ENCODE measurements at places on chromosomes 16 and 17.

DNA sequence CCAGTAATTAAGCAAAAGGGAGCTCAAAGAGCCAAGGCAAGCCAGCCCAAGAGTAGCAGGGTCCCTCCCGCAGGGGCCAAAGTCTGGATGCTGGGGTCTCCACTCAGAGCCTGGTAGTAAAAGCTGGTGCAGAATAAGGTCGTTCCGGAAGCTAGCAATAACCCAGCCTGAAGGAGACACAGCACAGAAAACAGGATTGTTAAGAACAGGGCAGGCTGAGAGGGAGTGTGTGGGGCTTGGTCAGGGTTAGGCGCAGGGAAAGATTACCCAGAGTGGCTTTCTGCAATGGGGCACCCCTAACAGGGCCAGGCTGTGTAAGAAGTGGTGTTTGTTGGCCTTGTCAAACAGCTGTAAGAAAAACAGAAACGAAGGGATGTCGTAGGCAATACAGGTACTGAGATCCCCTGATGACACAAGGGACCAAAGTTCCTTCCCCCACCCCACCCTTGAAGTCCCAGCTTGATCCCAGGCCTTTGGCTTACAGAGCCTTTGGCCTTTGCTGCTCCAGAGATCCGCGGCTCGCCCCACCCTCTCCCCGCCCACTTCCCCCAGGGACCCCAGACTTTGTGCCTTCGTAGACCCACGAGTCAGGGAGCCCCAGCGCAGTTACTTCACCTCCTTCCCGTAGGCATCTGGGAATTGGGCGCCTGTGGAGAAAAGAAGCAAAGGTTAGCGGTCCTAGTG is 712 bp downstream of the TMEM256 start:
- DNase-seq: no peak

GRCh38 chr17:48995974-48996721 is 1.0 kb upstream of the IGF2BP1 start:
- no peak for DNase-seq

DNA sequence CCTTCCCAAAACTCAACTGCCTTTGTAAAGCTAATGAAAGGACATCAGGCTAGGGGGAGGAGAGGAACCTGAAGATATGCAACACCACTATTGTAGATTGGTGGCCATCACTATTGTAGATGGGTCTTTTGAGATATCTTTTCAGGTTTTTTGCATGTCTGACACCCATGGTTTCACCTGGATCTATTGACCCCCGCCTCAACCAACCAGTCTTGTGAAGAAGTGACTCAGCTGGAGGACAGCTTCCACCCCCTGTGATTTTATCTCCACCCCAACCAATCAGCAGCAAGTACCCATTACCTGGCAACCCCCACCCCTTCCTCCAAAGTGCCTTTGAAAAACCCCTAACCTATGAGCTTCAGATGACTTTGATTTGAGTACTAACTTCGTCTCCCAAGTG is 382.6 kb upstream of the GOT2 start:
- no peak for DNase-seq

- DNase-seq: no peak
These were observed 11.5 kb upstream of the MMD start for GRCh38 chr17:55433029-55433628.

- DNase-seq: no peak
These were observed 123.7 kb downstream of the SPACA3 start for GRCh38 chr17:33115366-33115765.

- DNase-seq: no peak
These were observed 3.7 kb upstream of the BLTP2 start for GRCh38 chr17:28648698-28649097.

GRCh38 chr16:23729503-23730424 is 16.7 kb upstream of the ERN2 start:
- no peak for DNase-seq

GRCh38 chr17:69348429-69348828 is 21.5 kb upstream of the ABCA5 start:
- DNase-seq: no peak

DNA sequence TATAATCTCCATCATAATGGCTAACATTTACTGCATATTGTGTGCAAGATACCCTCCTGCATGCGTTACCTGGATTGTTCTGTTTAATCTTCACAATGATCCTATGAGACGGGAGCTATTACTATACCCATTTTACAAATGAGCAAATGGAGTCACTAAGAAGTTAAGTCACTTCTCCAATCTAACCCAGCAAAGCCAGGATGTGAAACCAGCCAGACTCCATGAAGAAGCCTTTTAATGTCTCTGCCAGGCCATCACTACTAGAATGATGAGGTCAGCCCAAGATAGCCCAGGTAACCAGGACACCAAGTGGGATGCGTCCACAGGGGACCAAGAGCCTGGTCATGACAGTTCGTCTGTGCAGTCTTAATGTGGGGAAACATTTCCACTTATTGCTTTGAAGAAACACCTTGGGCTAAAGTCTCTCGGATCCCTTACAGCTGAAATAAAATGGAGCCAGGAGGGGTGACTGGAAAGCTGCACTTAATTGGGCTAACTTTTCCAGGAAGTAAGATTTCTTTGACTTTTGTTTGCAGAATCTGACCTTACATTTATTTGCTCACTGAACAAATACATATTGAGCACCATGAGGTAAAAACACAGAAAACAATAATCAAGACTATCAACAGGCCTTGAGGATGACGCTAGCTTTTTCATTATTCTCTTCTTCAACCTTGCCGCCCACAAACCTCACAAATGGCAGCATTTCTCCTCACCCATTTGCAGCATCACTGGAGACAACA is 926 bp upstream of the SHCBP1 start:
- DNase-seq: no peak

DNA sequence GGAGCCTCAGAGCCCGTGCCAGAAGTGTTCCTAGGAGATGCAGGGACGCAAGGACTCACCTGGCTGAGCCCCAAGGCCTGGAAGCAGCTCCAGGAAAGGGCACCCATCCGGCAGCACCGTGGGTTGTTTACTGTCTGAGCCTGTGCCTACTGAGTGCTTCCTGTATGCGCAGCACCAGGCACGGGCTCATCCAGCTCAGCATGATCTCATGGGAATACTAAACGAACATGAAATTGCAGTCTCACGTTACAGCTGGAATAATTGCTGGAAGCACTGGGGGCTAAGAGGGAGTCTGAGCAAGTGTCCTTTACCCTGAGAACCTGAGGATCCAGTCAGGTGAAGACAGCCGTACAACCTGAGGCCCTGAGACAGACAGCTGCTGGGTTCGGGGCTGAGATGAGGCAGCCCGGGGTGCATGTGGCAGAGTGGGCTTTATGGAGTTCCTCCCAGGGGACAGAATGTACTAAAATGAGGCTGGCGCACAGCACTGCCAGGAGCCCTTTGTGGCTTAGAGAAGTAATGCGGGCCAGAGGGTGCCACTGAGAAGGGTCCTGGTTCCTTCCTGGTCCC is 5.4 kb downstream of the CTRL start:
- DNase-seq: no peak
